IMR-90 (cell line): ENCODE measurements at places on chromosomes 1 and 21. TPM values are rescaled to one million over a fixed set of nuclear protein-coding genes. Genes with fewer than 3 reads are reported as not detected.

Gene GJA9
- polyA plus RNA-seq: not detected in 2 replicates

GRCh38 chr1:84603941-84604830, 29.9 kb upstream of the CTBS start:
- DNase-seq: peak; percentile 81
- peaks cover 14% of the 10 kb centered on the region for H3K4me1 ChIP-seq
- H3K27ac ChIP-seq: 0 out of 2 replicates have a peak overlapping the region, but pooled peaks have one; percentile 15
- H3K4me3 ChIP-seq: peak overlapping the region; percentile 35; the same call in 1 of the 2 replicates
- H3K27me3 ChIP-seq: no peaks in the 10 kb centered on the region

GRCh38 chr1:59125154-59125553, 171.7 kb upstream of the FGGY start:
- no peak overlapping the region for H3K27ac ChIP-seq
- no peak overlapping the region for H3K4me3 ChIP-seq
- DNase-seq: no peak
- H3K4me1 ChIP-seq: peaks cover 11% of the 10 kb centered on the region
- H3K27me3 ChIP-seq: no peaks in the 10 kb centered on the region

Gene KCNK1
- polyA plus RNA-seq: 1.6 and 1.7 TPM in 2 replicates

- no peak overlapping the region for H3K4me3 ChIP-seq
- H3K27me3 ChIP-seq: no peaks in the 10 kb centered on the region
- no peak for DNase-seq
- H3K36me3 ChIP-seq: no peaks in the 10 kb centered on the region
- no peak overlapping the region for H3K27ac ChIP-seq
Measured at GRCh38 chr1:186980400-186980799, 151.7 kb downstream of the PLA2G4A start.

Gene RGS8
- not detected in 2 replicates for polyA plus RNA-seq

DNA sequence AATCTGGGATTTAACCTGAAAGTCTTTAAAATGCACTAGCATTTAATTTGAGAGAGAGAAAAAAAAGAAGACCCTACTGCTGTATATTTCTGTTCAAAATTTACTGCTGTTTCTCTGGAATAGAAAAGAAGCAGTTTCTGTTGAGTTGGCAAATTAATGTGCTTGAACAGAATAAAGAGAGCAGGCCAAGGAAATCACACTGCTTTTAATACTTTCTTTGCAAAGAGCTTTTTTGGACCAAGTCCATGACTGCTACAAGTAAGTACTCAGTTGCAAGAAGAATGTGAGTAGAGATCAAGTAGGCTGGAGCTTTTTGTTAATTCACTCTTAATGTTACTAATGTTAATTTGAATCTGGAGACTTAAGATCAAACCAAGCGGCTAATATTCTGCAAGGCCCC, 336.2 kb upstream of the SGIP1 start:
- H3K36me3 ChIP-seq: no peaks in the 10 kb centered on the region
- H3K27me3 ChIP-seq: no peaks in the 10 kb centered on the region
- H3K4me1 ChIP-seq: no peaks in the 10 kb centered on the region
- DNase-seq: no peak
- no peak overlapping the region for H3K4me3 ChIP-seq
